ENCODE measurements at places on chromosomes 7 and 10.

GRCh38 chr10:30121401-30121800 lies 62.0 kb upstream of the JCAD start:
- no peak for DNase-seq

GRCh38 chr7:130208516-130208915 lies 856 bp downstream of the SSMEM1 start:
- DNase-seq, result no peak

- peak; percentile 52 for DNase-seq
These were observed 2.0 kb upstream of the LZTS2 start for GRCh38 chr10:100997360-100998182.

GRCh38 chr7:67453580-67454380 lies 457.1 kb downstream of the TYW1 start:
- no peak for DNase-seq

DNA sequence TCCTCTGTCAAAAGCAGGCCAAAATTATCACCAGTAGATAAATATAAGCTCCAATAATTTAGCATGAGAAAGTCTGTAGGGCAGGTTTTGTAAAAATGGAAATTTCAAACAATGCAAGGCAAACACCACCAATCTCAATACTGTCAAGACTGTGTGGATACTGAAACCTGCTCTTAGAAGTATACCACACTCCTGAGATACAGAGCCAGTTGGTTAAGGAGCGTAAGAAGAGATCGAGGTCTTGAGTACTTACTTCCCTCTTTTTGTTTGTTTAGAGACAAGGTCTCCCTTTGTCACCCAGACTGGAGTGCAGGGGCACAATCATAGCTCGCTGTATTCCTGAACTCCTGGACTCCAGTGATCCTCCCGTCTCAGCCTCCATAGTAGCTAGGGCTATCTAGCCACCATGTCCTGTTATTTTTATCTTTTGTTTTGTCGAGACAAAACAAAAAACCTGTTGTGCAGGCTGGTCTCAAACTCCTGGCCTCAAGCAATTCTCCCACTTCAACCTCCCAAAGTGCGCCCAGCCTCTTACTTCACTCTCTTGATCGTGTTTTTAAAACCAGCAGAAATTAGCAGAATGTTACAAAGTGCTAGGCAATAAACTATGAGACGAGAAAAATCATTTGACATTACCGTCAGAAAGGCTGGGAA lies 205.7 kb downstream of the PARD3 start:
- no peak for DNase-seq

DNA sequence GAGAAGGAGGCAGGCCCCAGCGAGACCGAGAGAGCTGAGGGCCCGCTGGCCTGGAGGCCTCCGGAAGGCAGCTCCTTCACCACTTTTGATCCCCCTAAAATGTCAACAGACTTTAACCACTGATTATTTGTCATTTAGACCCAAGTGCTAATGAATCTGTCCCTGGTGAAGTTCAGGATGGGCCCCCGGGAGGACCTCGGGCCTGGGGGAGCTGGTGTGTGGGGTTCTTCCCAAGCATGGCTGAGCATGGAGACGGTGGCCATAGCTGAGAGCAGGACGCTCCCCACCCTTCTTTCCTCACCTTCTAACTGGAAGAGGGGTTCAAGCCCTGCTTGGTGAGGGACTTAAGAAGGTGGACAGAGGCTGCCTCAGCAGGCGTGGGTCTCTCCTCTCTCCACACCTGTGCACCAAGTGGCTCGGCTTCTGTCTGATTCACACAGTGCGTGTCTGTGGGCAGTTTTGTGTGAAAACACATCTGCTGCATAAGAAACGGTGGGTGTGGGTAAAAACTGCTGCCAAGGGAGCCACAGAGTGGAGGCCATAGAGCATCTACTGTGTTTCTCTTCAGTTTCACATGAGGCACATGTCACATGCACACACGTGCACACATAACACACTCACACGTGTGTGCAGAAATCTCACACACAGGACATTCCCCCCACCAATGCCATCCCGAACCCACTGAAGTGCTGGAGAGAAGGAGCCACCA lies 53.5 kb upstream of the VIPR2 start:
- no peak for DNase-seq

DNA sequence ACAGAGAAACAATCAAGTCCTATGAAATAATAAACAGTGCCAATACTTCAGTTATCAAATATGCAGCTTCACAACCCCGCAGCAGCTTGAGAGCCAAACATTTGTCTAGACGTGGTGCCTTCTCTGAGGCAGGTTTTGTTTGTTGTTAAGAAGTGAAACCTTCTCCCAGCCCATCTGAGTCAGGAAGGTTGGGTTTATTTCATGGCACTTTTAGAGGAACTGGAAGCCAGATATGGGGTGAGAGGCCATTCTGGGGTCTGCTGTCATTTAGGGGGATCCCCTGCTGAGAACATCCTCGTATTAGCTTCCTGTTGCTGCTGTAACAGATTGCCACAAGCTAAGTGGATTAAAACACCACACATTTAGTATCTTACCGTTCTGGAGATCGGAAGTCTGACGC lies 113.6 kb downstream of the GRK5 start:
- DNase-seq, result no peak

DNA sequence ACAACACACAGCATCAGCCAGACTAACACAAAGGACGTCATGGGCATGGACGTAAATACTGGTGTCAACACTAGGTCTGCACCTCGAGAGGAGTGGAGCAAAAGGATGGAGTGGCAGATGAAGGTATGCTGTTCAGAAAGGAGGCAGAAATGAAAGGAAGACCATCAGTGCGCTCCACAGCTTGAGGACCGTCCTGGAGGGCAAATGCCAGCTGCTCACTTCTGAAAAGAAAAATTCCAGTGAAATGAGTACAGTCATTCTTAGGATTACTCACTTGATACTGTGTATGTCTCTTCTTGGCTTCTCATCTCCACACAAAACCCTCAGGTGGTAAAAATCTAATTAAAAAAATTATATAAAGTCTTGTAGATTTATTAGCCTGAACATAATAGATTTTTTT lies 44.8 kb downstream of the EGFR start:
- no peak for DNase-seq

GRCh38 chr7:150778014-150778737 lies 22.0 kb downstream of the TMEM176B start:
- no peak for DNase-seq
